ENCODE measurements at places on chromosomes 7 and 10.

GRCh38 chr10:70512149-70512639 is 33.6 kb downstream of the PALD1 start:
- H3K36me3 ChIP-seq, result no peaks in the 10 kb centered on the region
- no peaks in the 10 kb centered on the region for H3K4me1 ChIP-seq
- DNase-seq, result no peak
- H3K27me3 ChIP-seq, result peaks cover 2% of the 10 kb centered on the region
- no peak overlapping the region for H3K27ac ChIP-seq

DNA sequence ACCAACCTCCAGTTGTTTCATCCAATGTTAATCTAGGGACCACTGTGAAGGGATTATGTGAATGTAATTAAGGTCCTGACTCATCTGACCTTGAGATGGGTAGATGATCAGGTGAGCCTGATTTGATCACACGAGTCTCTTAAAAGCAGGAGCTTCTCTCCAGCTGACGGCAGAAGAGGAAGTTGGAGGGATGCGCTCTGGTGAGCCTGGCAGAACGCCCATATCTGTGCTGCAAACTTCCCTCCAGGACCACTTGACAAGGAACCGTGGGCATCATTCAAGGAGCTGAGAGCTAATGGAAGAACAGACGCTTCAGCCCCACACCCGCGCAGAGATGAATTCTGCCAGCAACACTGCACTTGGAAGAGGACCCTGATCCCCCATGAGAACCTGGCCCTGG is 642.4 kb downstream of the TNS3 start:
- no peaks in the 10 kb centered on the region for H3K36me3 ChIP-seq
- H3K4me1 ChIP-seq, result no peaks in the 10 kb centered on the region
- no peak overlapping the region for H3K4me3 ChIP-seq
- no peak for DNase-seq
- no peak overlapping the region for H3K27ac ChIP-seq

DNA sequence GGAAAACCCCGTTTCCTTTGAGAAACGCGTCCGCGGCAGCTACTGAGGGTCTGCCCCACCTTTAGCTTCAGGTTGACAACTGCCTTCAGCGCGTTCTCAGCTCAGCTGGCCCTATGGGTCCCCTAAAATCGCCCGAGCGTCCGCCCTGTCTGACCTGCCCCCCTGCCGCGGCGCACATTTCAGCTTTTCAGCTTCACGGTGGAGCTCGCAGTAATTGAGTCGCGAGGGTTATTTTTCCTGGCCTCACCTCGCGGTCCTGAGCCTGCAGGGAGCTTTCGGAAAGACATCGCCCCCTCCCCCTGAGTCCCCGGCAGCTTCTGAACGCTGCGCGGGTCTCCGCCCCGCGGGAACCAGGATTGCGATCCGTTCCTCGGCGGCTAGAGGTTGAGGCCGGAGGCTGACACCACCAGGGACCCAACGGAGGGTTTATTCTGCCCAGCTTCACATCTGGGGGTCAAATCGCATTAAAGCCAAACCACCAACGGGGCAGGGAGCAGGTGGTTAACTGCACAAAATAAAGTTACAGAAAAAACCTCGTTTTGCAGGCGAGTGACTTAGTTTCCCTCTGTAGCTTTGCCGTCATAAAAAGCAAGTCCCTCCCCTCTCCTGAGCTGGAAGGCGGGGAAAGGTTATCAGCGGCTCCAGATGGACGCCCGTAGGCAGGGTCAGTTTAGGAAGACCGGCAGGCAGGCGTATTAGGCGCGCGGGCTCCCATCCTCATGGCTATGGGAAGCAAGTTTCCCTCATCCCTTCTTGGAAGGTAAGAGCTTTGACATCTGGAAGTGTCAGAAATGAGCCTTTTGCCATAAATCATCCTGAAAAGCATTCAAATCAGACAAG is 11.0 kb downstream of the TWIST1 start:
- no peak for DNase-seq
- no peak overlapping the region for H3K4me3 ChIP-seq
- peaks cover 71% of the 10 kb centered on the region for H3K27me3 ChIP-seq
- no peak overlapping the region for H3K27ac ChIP-seq
- no peaks in the 10 kb centered on the region for H3K4me1 ChIP-seq
- no peaks in the 10 kb centered on the region for H3K36me3 ChIP-seq

- no peaks in the 10 kb centered on the region for H3K27me3 ChIP-seq
- H3K36me3 ChIP-seq, result no peaks in the 10 kb centered on the region
- H3K4me3 ChIP-seq, result no peak overlapping the region
- DNase-seq, result no peak
- no peaks in the 10 kb centered on the region for H3K4me1 ChIP-seq
Observed at GRCh38 chr7:32043688-32044087, 26.5 kb downstream of the PDE1C start.

DNA sequence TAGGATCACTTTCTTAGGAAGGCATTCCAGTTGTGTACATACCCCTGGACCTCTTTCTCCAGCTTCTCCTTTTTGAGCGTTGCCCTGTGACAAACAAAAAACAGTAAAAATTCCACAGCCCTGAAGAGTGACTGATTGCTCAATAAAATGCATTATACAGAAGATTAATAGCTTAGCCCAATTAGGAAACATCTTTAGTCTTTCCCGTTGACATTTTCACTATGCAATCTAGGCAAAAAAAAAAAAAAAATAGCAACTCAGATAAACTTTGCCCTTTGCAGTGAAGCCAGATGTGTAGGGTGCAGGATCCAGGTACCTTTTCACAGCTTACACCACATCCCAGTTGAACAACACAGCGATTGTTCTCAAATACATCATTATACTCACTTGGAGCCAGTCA is 17.9 kb downstream of the COL28A1 start:
- H3K27me3 ChIP-seq, result peaks cover 8% of the 10 kb centered on the region
- H3K36me3 ChIP-seq, result no peaks in the 10 kb centered on the region
- H3K4me3 ChIP-seq, result no peak overlapping the region

DNA sequence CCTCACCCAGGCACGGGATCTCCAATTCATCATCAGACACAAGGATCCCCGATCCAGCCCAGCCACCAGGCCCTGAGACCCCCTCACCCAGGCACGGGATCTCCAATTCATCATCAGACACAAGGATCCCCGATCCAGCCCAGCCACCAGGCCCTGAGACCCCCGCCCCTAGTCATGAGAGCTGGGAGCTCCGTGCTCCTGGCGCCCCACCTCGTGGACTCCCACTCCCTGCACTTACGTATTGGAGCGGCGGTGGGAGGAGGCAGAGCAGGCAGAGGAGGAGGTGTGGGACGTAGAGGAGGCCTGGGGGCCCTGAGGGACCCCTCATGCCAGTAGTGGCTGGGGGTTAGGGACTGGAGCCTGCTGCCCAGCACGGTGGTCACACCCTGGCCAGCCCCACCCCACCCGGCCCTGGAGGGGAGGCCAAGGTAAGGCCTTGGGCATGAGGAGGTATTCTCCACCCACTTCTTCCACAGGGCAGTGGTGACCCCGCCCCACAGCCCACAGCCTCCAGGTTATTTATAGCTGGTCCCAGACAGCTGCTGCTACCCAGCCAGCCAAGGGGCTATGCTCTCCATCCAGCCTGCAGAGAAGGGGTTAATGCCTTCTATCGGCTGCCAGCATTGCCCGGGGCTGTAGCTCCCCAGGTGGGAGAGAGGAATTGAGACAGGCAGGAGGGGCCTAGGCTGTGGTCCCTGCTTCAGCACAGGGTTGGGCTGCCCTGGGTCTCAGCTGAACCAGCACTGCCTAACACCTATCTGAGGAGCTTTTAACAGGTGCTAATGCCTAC is 17.6 kb upstream of the CRHR2 start:
- peaks cover 3% of the 10 kb centered on the region for H3K27me3 ChIP-seq
- DNase-seq, result no peak
- no peaks in the 10 kb centered on the region for H3K4me1 ChIP-seq

GRCh38 chr7:155618708-155619633 is 25.5 kb upstream of the RBM33 start:
- no peak overlapping the region for H3K27ac ChIP-seq
- H3K27me3 ChIP-seq, result peaks cover 10% of the 10 kb centered on the region
- H3K36me3 ChIP-seq, result peaks cover 6% of the 10 kb centered on the region
- DNase-seq, result no peak

- H3K36me3 ChIP-seq, result peaks cover 55% of the 10 kb centered on the region
- no peak for DNase-seq
- peaks cover 75% of the 10 kb centered on the region for H3K4me1 ChIP-seq
- no peaks in the 10 kb centered on the region for H3K27me3 ChIP-seq
Observed at GRCh38 chr10:30691639-30692015, 62.1 kb upstream of the LYZL2 start.

- H3K4me1 ChIP-seq, result no peaks in the 10 kb centered on the region
- H3K4me3 ChIP-seq, result no peak overlapping the region
- DNase-seq, result no peak
- H3K27me3 ChIP-seq, result peaks cover 22% of the 10 kb centered on the region
- no peak overlapping the region for H3K27ac ChIP-seq
Observed at GRCh38 chr7:27689591-27690164, 27.0 kb upstream of the HIBADH start.

DNA sequence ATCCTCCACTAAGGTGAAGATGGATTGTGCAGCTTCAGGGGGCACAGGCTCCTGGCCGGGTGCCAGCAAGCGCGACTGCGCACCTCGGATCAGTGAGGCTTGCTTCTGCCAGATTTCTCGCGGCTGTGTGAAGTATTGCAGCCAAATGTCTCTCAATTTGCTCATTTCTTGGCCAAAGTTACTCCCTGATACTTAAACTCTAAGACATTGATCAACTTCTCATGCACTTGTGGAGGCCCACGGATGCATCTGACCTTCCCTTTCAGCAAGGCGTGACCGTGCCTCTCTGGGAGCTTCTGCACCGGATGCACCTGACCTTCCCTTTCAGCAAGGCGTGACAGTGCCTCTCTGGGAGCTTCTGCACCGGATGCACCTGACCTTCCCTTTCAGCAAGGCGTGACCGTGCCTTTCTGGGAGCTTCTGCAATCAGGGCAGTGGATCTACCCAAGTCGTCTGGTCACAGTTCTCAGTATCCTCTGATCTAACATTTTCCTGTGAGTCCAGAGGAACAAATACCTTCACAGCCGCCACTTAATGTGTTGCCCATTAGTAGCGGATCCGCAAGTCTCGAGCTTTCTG is 248.3 kb downstream of the ADARB2 start:
- DNase-seq, result no peak
- H3K36me3 ChIP-seq, result no peaks in the 10 kb centered on the region
- no peak overlapping the region for H3K4me3 ChIP-seq
- H3K27me3 ChIP-seq, result no peaks in the 10 kb centered on the region
- no peaks in the 10 kb centered on the region for H3K4me1 ChIP-seq

- H3K4me1 ChIP-seq, result no peaks in the 10 kb centered on the region
- no peaks in the 10 kb centered on the region for H3K36me3 ChIP-seq
- no peak overlapping the region for H3K27ac ChIP-seq
- no peak for DNase-seq
- no peak overlapping the region for H3K4me3 ChIP-seq
- H3K27me3 ChIP-seq, result no peaks in the 10 kb centered on the region
Observed at GRCh38 chr7:92932450-92932849, 96.1 kb upstream of the CDK6 start.

- no peak overlapping the region for H3K4me3 ChIP-seq
- peaks cover 4% of the 10 kb centered on the region for H3K4me1 ChIP-seq
- no peak for DNase-seq
- no peak overlapping the region for H3K27ac ChIP-seq
- no peaks in the 10 kb centered on the region for H3K36me3 ChIP-seq
Observed at GRCh38 chr10:9615189-9615588, 1402.5 kb upstream of the CELF2 start.

- DNase-seq, result peak; percentile 10
- H3K4me3 ChIP-seq, result no peak overlapping the region
- no peaks in the 10 kb centered on the region for H3K27me3 ChIP-seq
- peaks cover 21% of the 10 kb centered on the region for H3K4me1 ChIP-seq
- peaks cover 29% of the 10 kb centered on the region for H3K36me3 ChIP-seq
Observed at GRCh38 chr10:125823663-125824251, 411 bp downstream of the BCCIP start.

DNA sequence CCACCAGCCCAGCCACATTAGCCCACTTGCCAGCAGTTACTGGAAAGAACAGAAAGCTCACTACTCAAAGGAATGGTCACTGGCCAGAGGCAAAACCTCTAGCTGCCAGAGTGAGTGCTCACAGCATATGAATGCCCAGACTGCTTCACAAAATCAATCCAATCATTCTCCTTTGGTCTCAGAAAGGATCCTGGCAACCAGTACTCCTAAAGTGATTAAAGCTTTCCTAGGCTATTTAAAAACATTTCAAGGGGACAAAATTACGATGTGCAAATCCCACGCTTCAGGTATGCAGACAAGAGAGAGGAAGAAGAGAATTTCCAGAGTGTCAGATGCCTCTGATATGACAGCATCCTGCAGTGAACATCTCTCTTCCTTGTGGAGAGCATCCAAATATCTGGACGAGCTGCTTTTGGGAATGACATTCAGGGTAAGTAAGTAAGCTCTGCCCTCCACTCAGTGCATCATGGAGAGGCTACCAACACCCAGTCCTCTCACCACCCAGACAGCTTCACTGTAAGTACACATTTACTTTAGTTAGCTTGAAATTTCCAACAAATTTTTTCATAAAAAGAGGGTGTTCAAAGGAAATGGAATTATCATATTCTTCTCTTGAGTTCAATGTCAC is 25.1 kb downstream of the ICA1 start:
- H3K27ac ChIP-seq, result no peak overlapping the region
- H3K4me3 ChIP-seq, result no peak overlapping the region
- peaks cover 20% of the 10 kb centered on the region for H3K27me3 ChIP-seq
- no peak for DNase-seq
- H3K36me3 ChIP-seq, result no peaks in the 10 kb centered on the region

- H3K4me1 ChIP-seq, result no peaks in the 10 kb centered on the region
- H3K27ac ChIP-seq, result no peak overlapping the region
- peak; percentile 13 for DNase-seq
Observed at GRCh38 chr10:112115781-112116385, 67.7 kb downstream of the GPAM start.

GRCh38 chr10:71819441-71819861 is 31.6 kb downstream of the PSAP start:
- H3K27me3 ChIP-seq, result no peaks in the 10 kb centered on the region
- H3K4me1 ChIP-seq, result peaks cover 14% of the 10 kb centered on the region
- DNase-seq, result no peak
- H3K27ac ChIP-seq, result no peak overlapping the region
- no peak overlapping the region for H3K4me3 ChIP-seq

GRCh38 chr10:126080879-126081411 is 184.6 kb downstream of the FANK1 start:
- no peak overlapping the region for H3K27ac ChIP-seq
- H3K4me1 ChIP-seq, result no peaks in the 10 kb centered on the region
- H3K4me3 ChIP-seq, result no peak overlapping the region
- H3K27me3 ChIP-seq, result no peaks in the 10 kb centered on the region
- no peaks in the 10 kb centered on the region for H3K36me3 ChIP-seq

DNA sequence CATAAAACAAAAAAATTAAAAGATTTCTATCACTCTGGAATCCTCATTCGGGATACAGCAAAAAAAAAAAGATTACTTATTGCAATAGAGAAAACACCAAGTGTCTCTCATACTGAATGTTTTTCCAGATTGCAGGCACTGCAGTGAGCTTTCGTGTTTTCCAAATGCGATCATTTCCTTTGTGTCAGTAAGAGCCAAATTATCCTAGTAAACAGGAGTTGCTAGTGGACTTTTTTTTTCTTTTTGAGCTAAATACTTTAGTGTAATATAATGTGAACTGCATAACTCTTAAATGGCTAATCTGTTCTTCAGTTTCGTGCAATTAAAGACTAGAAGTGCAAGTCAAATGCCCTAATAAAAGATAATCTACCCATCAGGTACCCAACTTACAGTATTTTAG is 44.4 kb upstream of the TOMM7 start:
- no peak overlapping the region for H3K27ac ChIP-seq
- H3K4me1 ChIP-seq, result peaks cover 19% of the 10 kb centered on the region
- no peak for DNase-seq
- H3K36me3 ChIP-seq, result peaks cover 53% of the 10 kb centered on the region

Data from activated T-helper 2 cell treated with anti-CD3 and anti-CD28 coated beads, Interferon-gamma antibody, Interleukin-2, Interleukin-4, amounts not matched to agents 10 μg/mL and 5 μg/mL and 100 μg/mL, durations not matched to agents 14 hours and 24 hours and 36 hours (primary cell).